Bladder microvascular endothelial cell (primary cell): ENCODE measurements at places on chromosomes 3 and 15. TPM values are rescaled to one million over a fixed set of nuclear protein-coding genes. Genes with fewer than 3 reads are reported as not detected.

PDIA5 gene
- total RNA-seq = 56.2 and 84.5 TPM in 2 replicates

GHRL gene
- total RNA-seq = under 0.01 and 0.69 TPM in 2 replicates

SEMA7A gene
- 0.65 and 2.9 TPM in 2 replicates for total RNA-seq

LNP1 gene
- 0.81 and 1.1 TPM in 2 replicates for total RNA-seq

CCR3 gene
- total RNA-seq = not detected in 2 replicates

PIGZ gene
- total RNA-seq = 2.1 and 3.5 TPM in 2 replicates

BFSP2 gene
- total RNA-seq = not detected in 2 replicates

KNL1 gene
- 13.5 and 16.5 TPM in 2 replicates for total RNA-seq

PLSCR5 gene
- not detected in 2 replicates for total RNA-seq

PPP1R14D gene
- not detected in 2 replicates for total RNA-seq
